Lung microvascular endothelial cell (primary cell): ENCODE measurements at places on chromosomes 16 and 17. TPM values are rescaled to one million over a fixed set of nuclear protein-coding genes. Genes with fewer than 3 reads are reported as not detected.

CCL5 gene
- 0.20 and 0.65 TPM in 2 replicates for total RNA-seq

HBM gene
- not detected in 2 replicates for total RNA-seq

FBXL16 gene
- under 0.01 TPM in 2 replicates for total RNA-seq

PLXDC1 gene
- total RNA-seq, result not detected in 2 replicates

SLC22A31 gene
- total RNA-seq, result under 0.01 TPM in 1 of 2 replicates, not detected in the other

DNAAF8 gene
- total RNA-seq, result 0.22 and 0.40 TPM in 2 replicates

HBA1 gene
- total RNA-seq, result not detected in 2 replicates

BBS2 gene
- total RNA-seq, result 29.0 and 37.7 TPM in 2 replicates

DNA sequence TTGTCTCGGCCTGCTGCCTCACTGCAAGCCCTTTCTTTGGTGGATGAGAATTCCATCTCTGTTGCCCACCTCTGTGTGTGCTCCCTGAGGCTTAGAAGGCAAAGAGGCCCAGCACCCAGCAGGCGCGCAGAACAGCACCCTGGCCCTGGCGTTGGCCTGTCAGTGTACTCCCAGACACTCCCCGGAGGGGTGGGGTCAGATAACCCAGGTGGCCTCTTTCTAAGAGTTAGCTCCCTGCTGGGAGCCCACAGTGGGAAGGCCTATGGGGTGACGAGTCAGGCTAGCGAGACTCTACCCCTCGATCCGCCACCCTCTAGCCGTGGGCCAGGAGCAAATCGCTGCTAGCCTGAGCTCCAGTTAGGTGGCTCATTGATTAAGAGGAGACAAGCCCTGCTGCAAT is 38.1 kb downstream of the SRL start:
- DNase-seq, result no peak

DNA sequence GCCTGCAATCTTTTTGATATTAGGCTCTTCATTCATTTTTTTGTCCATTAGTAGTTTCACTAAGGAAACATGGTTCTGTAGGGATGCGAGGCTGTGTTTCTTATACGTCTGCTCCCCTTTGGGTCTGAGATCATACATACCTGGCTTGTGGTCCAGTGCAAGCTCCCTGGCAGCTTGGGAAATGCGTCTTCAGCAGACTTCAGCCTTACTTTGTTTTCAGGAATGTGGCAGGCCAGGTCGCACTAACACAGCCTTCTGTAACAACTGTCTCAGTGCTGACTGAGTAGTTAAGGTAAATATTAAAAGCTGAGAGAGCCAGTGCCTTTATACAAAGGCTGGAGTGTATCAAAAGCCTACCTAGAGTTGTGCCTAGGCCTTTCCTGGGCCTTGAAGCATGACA is 970.5 kb upstream of the EEF2KMT start:
- no peak for DNase-seq

DNA sequence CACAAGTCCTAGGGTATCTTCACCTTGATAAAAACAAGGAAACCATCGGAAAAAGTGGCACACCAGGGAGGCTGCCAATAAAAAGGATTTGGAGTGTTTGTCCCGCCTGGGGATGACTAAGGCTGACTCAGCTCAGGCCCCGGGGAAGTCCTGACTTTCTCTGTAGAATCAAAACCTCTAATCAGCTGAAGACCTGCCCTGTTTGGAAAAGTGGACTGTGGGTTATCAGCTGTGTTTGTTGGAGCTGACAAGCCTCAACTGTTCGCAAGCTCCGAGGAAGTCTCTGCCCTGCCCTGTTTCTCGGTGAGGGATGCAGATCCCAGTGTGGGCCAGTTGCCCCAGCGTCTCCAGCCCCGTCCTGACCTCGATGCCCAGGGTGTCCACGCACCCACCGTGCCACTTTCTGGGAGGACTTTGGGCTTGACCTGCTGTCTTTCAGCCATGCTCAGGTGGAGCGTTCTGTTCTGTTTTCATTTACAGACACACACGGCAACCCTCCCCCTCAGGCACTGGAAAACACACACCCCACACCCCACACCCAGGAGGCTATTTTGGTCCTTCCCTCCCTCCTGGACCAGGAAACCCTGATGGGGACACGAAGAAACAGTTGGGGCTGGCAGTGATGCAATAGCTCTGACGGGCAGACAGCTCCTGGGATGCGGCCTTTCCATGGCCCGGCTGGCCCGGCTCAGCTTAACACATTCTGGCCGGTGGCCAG is 27.6 kb upstream of the PITPNA start:
- peak; percentile 80 for DNase-seq

- DNase-seq, result no peak
These were observed 13.6 kb upstream of the TMIGD1 start for GRCh38 chr17:30347488-30347887.

GRCh38 chr17:37276475-37276874 is 99.3 kb upstream of the C17orf78 start:
- peak; percentile 5 for DNase-seq

- peak; percentile 81 for DNase-seq
These were observed 1.8 kb upstream of the UBTF start for GRCh38 chr17:44221084-44221861.

- DNase-seq, result no peak
These were observed 2.9 kb downstream of the NKD1 start for GRCh38 chr16:50550866-50551641.

DNA sequence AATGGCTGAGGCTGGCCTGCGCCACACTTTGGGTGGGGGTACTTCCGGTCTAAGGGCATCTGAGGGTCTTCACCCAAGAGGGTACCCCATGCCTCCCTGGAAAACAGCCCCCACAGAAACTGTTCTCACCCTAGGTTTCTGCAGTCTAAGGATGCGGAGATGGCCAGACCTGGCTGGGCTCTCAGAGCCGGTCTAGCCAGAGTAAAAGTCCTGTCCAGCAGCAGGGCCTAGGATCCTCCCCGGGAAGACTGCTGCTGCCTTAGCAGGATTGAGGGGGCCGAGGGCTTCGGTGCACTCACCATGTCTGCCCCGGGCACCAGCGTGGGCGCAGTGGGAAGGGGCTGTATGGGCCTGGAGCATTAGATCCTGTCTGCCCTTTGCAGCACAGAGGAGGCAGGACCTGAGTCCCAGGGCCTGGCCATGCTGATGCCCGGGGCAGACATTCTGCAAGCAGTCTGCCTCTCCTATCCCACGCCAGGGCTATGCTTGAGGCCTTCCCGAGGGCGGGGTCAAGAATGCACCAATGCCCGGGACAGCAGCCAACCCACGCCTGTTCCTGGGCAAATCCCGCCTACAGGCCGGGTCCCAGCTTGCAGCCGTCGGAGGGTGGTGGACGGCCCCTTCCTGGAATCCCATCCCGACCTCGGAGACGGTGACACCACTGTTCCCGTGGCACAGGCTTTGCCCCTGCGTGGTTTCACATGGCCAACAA is 54.7 kb downstream of the CBFA2T3 start:
- DNase-seq, result peak; percentile 54

- DNase-seq, result no peak
These were observed 62.7 kb upstream of the ADORA2B start for GRCh38 chr17:15882058-15882720.

- DNase-seq, result no peak
These were observed 729.7 kb upstream of the GOT2 start for GRCh38 chr16:59463776-59464175.

DNA sequence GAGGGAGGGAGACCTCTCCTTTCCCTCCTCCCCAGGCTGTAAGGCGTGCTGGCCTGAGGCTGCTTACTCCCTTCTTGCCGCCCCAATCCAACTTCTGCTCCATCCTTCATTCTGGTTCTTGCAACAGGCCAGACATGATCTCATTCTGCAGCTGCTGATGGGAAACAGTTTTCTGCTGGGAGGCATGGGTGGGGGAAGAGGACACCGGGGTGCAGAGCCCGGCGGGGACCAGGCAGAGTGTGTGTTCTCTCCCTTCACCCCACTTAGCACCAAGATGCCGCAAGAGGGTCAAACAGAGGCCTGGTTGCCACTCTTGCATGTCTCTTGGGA is 1.4 kb downstream of the SARM1 start:
- DNase-seq, result no peak

DNA sequence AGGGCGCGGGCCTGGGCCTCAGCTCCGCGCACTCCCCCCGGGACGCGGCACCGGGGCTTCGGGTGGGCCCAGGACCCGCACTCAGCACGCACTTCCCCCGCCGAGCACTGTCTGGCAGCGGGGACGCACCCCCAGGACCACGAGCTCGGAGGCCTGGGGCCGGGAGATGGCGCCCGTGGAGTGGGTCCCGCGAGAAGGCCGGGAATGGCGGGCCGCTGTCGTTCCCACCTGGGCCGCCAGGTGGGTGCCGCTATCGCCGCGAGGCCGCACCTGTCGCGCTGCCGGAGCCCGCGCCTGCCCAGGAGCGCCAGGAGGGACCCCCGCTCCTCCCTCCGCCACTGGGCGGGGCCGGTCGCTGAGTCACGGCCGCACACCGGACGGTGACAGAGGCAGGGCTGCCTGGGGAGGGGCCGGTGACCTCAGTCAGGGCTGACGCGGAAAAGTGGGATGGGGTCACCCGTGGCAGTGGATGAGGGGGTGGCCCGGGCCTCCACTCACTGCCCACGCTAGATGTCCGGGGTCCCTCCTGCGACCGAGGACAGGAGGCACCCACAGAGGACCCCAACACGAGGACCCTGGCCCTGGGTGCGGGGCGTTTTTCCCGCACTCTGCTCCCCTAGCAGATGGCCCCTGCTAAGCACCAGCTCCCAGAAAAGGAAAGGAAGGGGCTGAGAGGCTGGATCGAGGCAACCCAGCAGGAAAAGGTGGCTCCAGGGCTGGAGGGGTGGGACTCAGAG is 6.9 kb upstream of the ACTG1 start:
- peak; percentile 46 for DNase-seq

DNA sequence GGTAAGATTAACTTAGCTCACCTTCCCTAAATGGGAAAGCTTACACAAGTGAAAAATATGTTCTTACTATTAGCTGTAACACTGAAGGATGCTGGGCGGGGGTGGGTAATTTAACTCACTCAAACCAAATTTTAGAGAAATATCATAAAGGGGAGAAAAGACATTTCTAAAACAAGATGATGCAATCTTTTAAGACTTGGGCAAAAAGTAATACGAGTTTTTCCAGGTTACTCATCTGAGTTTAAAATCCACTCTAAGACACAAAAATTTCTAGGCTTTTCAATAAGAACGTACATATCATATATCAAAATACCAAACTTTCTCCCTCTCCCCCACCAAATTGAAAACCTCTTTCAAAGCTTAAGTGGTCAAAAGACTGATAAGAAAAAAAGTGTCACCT is 228.8 kb downstream of the CEP112 start:
- DNase-seq, result no peak

GRCh38 chr16:278863-279366 is 1.5 kb upstream of the ARHGDIG start:
- peak; percentile 38 for DNase-seq

DNA sequence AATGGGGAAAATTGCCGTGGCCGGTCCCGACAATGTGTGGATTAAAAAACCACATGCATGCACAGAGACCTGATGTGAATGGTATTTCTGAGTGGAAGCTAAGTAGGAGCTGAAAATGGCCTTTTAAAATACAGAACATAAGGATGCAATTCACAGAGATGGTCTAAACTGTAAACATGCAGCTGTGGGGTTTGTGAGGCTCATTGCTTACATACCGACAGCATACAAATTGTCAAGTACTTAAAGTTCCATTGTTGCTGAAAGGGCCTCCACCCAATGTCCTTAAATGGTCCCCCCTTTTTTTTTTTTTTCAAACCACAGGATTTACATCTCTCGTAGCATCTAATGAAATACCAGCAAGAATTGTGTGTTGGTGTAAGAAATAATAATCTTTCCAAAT is 523.2 kb downstream of the MAF start:
- DNase-seq, result no peak
